Stimulated activated naive CD4-positive, alpha-beta T cell (primary cell): ENCODE measurements at places on chromosomes 1 and 21.

DNA sequence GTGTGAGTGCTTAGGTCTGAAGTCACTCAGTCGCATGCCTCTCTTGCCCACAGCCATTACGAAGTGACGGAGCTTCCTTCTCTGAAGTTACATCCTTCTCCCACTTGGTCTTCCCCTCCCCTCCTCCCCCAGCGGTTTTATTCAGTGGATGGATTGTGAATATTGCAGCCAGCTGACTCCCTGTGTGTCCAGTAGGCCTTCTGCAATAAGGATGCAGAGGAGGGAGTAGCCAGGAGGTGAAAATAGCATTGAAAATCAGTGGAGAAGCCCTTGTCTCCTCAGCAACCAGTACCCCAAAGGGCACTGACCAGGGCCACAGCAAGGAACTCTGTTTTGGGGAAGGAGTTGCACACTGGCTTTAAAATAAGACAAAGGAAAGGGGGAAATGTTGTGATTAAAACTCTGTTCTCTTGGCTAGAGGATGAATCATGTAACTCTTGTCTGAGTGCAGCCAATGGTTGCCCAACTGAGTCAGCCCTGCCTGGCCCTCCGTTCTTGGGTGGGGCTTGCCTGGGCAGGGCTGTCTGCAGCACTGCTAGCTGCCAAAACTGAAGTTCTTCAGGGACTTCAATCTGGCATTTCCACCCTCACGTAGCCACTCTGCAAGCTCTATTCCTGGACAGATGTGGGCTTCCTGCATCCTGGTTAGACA lies 4.3 kb downstream of the S100A10 start:
- no peak for DNase-seq

GRCh38 chr1:74693473-74693872 lies 19.9 kb upstream of the ERICH3 start:
- no peak for DNase-seq

GRCh38 chr1:41480204-41481108 lies 4.0 kb downstream of the EDN2 start:
- DNase-seq: no peak

DNA sequence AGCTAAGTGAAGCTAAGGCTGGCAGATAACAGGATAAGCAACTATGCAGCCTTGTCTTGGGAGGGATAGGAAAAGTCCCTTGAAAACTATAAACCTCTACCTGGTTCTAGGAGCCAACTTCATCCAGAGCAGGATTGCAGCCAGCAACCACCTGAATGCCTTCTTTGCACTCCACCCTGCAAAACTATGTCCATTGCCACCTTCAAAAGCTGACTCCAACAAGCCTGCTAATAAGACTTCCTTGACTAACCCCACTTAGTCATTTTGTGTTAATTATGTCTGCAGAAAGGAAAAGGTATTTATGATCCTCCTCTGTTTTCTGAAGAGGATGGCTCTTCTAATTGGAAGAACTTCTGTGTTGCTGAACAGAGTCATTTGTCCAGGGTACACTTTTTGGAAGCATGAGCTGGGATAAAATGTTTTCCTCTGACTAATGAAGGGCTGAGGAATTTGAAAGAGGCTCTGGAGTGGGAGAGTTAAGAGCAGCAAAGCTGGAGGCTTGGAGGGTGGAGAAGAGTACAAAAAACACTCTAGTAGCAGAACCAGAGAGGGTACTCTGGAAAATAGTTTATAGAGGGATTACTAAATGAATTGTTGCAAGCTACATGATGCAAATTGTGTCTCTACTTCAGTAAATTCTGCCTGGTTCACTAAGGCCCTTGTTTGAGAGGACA lies 9.6 kb upstream of the RIMKLA start:
- no peak for DNase-seq

DNA sequence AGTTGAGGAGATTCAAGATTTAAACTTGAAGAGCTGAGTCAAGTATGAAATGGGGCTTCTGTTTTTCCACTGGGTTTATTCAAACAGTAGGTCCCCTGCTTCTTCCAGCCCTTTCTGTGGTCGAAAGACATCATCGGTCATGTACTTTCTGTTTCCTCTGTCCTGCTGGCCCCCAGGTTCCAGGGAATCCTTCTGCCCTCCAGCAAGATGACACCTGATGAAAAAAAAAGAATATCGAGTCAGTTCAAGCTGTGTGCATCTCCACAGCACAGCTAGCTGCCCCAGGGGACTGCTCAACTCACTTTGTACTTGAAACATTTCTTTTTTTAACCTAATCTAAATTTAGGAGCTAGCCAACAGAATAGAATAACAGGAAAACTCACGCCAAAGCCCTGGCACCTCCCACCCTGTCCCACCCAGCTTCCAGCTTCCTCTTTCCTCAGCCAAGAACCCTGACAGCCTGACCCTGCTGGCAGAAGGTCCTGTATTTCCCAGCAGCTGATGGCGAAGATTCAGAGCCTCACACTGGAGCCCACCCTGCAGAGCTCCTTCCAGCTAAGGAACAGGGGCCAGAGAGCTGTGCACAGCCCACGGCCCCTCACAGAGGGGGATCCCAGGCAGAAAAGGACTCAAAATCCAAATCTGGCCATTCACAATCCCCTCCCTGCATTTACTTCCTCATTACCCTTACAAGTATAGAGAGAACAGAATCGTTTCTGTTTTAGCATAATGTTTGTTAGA lies 176.5 kb downstream of the PSMG1 start:
- DNase-seq: no peak

GRCh38 chr1:9281071-9281827 lies 11.4 kb upstream of the SPSB1 start:
- DNase-seq: no peak

DNA sequence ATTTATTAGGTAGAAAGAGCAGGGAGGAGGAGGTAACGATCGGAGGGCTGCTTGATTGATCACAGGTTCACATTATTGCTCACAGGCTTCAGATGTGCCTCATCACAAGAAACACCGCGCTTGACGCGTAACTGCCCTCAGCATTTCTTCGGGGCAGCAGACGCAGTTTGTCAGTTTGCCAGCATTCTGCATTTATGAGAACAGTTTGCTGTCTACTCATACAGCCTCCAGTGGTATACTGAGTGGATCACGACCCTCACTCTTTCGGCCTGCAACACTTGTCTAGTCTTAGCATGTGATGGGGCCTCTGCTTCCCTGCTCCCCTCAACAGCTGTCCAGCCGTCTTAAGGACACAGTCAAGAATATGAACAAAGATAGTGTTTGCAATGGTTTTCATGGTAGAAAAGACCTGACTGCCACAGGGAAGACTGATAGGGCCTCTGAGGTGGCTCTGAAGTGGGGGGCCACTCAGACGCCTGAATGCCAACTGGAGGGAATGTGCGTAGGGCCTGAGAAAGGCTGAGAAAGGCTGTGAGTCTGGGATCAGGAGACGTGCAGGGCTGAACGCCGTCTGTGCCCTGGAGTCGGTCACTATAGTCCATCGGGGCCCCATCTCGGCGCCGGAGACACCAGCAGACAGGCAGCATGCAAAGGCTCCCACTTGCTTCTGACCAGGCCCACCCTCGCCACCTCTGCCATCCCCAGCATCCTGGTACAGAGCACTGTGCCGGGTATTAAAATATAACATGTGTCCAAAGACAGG lies 45.0 kb downstream of the UBE2G2 start:
- DNase-seq: no peak

GRCh38 chr1:97787231-97787630 lies 133.6 kb downstream of the DPYD start:
- DNase-seq: no peak
